Epithelial cell of prostate (primary cell): ENCODE measurements at places on chromosomes 1 and 21.

- DNase-seq: no peak
Measured at GRCh38 chr1:14148526-14148925, 448.5 kb downstream of the PRDM2 start.

DNA sequence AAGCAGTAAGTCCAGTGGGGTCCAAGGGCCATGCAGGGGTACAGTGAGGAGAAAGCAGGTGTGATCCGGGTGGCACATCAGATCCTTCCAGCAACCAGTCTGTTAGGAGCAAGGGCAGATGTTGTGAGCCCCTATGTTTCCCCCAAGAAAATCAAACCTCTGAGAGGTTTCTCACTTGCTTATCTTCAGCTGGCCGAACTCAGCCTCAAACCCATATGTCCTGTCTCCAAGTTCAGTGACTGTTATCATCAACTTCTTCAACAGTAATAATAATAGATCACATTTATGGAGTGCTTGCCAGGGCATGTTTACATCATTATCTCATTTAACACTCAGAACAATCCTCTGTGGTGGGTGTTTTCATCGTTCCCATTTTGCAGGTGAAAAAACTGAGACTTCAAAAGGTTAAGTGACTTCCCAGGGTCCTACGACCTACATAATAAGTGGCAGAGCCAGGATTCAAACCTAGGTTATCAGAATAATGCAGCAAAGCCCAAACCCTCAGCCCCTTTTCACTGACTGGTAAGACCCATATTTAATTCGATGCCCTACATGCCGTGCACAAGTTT is 3.3 kb downstream of the CAPN2 start:
- DNase-seq: no peak

GRCh38 chr1:206117151-206117948 is at the start of gene AVPR1B:
TSS of gene AVPR1B (minus strand) at chr1:206117388. CDS start at chr1:206116890, 498 bp downstream.
- DNase-seq: no peak

- DNase-seq: no peak
Measured at GRCh38 chr1:89025928-89026327, 3.3 kb upstream of the GBP3 start.

DNA sequence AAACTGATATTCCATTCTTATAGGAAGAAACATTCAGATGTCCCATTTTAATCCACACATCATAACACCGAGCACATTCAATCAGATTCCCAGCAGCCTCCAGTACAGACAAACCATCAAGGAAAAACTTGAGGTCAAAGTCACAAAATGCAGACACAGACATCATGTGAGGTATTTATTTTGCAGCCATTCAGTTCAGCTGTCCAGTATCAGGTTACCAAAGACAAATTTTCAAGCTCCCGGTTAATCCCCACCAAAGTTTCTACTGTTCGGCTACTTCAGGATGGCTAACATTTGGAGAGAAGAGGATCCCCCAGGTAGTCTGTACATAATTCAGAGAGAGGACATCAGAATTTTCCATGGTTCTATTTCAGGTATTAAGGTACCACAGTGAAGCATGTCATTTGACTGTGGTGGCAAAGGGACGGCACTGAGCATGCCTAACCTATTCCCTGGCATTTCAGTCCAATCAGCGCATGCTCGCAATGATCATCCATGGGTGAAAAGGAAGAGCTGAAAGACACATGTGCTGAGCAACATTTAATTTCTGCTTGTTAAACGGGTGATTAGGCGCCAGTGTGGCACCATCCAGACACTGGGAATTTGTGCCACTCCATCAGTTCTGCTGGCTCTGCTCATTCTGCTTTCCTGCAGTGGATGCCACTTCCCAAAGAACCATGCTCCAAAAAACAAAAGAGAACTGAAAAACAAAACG is 13.6 kb upstream of the NDC1 start:
- no peak for DNase-seq

- DNase-seq: no peak
Measured at GRCh38 chr1:204503122-204503912, 8.7 kb upstream of the PIK3C2B start.

- DNase-seq: no peak
Measured at GRCh38 chr1:161494091-161494735, 11.0 kb upstream of the FCGR2A start.

- DNase-seq: no peak
Measured at GRCh38 chr1:36802018-36802417, 232.3 kb downstream of the GRIK3 start.

DNA sequence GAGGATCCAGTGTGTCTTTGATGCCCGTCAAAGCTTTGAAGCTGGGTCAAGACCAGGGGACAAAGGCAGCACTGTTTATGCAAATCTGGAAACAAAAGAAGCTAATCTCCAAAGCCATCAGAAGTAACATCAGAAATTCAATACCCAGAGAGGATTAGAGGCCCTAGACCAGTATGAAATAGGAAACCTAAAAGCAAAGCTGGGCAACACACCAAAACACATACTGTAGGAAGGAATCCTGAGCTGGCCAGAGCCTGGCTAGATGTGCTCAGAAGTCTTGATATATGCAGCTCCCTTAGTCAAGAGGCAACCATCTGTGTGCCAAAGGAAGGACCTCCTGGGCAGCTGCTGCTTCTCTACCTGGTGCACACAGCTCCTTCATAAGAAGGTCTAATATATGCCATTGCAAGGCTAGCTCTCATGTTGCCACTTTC is 12.3 kb downstream of the COLGALT2 start:
- DNase-seq: no peak

- DNase-seq: no peak
Measured at GRCh38 chr1:31592132-31592531, 15.8 kb downstream of the TINAGL1 start.

DNA sequence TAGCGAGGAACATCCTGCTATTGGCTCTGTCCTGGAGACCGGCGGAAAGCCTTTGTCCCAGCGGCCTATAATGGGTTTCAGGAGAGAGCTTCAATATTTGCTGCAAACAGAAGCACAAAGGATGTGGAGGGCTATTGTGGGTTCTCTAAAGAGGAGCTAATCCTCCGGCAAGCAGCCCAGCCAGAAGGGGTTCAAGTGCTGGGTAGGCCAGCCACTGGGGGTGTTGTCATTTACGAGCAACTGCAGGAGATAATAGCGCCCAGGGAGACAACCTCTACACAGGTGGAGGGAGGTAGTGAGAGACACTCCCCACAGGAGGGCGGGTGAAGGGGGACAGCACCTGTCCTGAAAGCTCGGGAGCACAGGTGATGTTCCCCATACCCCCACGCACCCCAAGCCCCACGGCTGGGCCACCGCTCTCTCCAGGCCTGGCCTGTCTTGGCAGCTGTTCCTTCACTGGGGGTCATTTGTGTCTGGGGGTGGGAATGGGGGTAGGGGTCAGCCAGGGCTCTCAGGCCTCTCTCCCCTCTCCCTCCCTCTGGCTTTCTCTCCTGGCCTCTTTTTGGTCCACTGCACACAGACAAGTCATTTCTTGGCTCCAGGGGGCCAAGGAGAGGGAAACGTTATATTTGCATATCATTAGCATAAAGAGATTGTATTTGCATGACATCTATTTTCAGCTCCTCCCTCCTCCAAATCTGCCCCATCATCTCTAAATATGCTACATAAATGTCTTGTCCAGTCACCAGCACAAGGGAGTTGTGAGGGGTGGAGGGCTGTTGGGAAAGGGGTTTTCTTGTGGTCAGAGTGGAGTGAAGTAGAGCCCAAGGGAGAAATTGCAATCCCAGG is 22.0 kb upstream of the SLC26A9 start:
- DNase-seq: no peak

GRCh38 chr1:22053017-22053860 is 730 bp downstream of the CDC42 start:
- DNase-seq: no peak

GRCh38 chr1:47844558-47844955 is 152.6 kb downstream of the TRABD2B start:
- no peak for DNase-seq

GRCh38 chr1:212368073-212368484 is 46.6 kb downstream of the PACC1 start:
- no peak for DNase-seq

DNA sequence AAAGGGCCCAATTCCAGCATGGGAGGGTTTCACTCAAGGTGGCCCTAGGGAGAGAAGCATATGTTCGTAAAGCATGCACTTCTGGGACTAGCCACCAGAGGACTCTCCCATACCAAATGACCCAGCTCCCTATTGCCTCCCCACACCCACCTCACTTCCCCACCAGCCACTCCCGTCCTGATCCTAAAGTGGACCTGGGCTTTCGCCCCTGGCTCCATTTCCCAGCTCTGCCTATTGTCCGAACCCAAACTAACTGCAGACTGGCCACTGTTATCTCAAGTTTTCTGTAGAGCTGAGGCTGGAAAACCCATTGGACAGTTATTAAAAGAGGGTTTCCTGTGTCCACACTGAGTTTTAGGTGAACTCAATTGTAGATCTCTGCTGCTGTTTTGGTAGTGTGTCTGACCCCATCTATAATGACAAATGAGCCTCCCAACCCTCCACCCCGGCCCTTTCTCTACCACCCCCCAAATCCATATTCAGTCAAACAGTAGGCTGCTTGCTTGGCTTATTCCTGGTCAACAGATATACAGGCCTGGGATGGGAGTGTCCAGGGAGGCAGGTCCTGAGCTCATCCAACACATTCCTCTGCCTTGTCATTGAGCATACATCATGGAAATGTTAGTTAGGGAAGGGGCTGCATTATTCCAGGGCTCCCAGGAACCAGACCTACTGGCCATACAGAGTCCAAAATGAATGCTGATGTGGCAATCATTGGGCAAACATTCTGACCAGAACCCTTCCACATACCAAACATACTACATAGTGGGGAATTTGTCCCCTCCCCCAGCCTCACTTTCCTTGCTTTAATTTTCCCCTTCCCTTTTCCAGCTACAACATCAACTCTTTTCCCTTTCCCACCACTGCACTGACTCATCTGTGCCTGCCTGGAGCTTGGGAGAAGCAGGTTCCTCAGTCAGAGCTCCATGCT is 59.2 kb downstream of the ABCA4 start:
- DNase-seq: no peak

GRCh38 chr1:167541003-167541402 is 12.6 kb downstream of the CREG1 start:
- DNase-seq: no peak

GRCh38 chr1:226378071-226378470 is 29.8 kb downstream of the PARP1 start:
- DNase-seq: no peak

DNA sequence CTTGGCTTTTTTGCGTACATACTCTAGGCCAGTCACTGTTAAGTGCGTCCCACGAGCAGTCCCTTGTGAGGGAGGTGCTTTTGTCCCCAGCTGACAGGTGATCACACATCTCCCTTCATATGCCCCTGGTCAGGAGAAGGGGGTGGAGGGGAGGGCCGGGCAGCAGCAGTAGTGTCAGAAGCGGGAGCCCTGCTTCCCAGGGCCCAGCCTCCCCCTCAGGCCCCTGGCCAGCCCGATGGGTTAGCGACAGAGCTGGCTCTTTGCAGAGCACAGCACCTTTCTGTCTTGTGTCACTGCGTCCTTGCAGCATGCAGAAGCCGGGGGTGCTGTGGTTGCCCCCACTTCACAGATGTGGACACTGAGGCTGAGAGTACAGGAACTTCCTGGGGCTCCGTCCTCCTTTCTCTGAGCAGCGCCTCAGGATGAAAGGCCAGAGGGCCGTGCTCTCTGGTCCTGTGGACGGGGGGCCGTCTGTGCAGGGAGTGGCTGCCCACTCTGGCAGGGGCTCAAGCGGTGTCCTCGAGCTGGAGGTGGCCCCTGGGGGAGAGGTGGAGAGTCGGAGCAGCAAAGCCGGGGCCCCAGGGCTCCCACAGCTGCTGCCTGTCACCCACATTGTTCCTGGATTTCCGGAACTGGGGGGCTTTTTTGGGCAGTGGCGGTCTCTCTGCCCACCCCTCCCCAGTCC is 5.9 kb downstream of the TMEM201 start:
- DNase-seq: no peak

DNA sequence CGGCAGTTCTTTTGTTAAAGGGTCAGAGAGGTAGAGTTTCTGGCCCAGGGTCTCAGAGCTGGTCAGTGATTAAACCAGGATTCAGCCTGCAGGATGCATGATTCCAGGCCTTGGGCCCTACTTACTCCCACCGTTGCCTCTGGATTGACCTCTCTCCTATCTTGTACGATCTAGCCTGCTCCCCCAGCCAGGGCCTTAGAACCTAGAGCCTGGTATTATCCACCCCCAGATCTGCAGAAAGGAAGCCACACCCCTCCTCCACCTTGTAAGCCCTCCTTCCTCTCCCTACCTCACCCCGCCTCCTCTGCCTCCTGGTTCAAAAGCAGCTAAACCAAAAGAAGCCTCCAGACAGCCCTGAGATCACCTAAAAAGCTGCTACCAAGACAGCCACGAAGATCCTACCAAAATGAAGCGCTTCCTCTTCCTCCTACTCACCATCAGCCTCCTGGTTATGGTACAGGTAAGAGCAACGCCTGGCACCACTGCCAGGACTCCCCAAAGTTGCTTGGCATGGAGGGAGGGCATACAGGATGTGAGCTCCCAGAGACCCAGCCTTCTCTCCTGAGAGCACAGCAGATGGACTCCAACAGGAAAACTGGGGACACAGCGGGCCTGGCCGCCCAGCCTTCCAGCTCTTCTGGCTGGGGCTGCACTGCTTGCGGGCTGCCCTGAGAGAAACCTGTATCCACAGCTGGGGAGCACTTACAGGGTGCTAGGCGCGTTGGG is at the start of gene CD52:
TSS of gene CD52 (plus strand) at position 347 of the 726 bp plus-strand sequence. CDS start at position 407, 60 bp downstream.
- DNase-seq: no peak

- no peak for DNase-seq
Measured at GRCh38 chr21:37550157-37550556, 183.6 kb downstream of the DYRK1A start.

DNA sequence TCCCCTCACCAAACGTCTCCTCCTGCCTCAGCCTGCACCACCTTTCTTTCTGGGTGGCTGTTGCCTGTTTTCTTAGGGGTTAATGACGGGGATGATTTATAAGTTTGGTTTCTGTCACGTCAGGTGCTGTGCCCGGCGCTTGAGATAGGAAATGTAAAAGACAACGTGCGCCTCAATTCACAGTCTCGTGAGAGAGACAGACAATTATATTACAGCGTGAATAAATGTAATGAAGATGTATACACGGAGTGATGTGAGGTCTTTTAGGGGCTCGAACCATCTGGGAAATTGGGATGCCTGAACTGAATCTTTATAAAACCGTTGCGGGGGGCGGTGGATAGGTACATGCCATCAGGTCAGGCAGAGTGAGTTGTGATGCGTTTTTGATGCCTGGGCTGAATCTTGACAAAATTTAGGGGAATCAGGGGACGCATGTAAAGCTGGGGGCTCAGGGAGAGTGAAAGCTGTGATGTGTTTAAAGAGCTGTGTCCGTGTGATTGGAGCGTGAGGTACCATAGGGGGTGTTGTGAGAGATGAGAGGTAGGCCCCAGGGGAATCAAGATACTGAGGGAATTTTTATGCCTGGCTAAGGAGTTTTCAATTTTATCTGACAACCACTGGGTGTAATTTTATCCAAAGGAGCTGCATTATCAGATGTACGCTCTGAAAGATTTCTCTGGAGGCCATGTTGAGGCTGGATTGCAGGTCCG is 831 bp downstream of the TIPRL start:
- no peak for DNase-seq
